ENCODE measurements at places on chromosomes 12 and 14.
A peak's percentile ranks its signal among the peaks of the same experiment; 100 is the strongest.

DNA sequence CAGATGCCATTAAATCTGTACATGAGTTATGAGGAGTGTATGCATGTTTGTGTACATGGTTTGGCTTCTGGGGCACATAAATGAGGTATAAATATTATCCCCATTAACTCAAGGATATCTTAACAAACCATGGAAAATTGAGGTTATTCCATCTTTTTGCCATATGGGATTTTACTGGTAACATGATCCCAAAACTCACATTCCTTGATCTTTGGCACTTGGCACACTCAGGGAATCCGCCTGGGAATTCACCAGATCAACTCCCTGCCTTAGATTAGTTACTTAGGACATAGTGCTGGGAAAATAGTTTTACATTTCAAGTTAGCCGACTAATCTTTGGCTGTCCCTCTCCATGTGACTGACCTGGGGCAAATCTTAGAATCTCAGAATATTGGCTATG is 16.9 kb downstream of the CDKN1B start:
- no peak for DNase-seq

DNA sequence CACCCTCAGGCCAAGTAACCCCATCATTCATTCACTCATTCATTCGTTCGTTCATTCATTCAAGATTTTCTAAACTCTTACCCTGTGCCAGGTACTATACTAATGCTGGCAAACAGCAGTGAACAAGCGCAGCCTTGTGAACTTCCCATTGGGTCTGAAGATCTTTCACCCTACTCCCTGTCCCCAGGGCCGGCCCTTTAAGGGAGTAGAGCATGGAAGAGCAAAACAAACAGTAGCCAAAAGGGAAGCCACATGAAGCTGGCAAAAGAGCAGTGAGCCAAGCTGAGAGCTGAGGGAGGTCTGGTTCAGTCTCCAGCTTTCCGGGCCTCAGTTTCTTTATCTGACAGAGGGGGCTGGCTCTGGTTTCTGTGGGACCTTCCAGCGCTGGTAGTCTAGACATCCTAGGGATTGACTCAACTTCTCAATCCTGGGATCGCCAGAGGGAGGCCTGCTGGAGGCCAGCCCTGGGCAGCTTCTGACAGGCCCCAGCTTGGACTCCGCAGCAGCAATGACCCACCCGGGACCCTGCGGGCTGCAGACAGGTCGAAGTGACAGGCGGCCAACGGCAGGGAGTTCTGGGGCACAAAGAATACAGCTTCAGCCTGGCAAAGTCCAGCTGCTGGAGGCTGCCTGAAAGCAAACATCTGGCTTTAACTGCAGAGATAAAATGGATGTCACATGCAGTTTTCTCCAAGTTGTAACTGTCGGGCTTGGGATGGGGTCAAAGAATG is 27.1 kb downstream of the ACTN1 start:
- no peak for DNase-seq

GRCh38 chr12:69527506-69528272 is 57.5 kb downstream of the FRS2 start:
- no peak for DNase-seq

GRCh38 chr14:76446921-76447320 is 71.0 kb downstream of the ESRRB start:
- no peak for DNase-seq

DNA sequence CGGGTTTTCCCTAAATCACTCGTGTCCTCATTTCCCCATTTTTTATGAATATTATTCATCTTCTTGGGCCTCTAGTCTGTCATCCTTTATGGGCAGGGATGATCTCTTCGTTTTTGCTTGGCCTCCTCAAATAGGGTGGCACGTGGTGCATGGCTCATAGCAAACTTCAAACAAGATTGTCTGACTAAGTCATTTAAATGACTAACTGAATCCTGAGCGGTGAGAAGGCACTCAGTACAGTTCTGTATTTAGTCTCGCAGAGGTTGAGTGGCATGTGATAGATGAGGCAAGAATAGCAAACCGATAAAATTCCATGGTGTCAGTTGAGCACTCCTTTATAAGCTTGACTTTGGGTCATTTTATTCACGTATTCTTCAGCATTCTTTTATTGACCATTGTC is 5.7 kb upstream of the JDP2 start:
- DNase-seq, result peak; percentile 97

DNA sequence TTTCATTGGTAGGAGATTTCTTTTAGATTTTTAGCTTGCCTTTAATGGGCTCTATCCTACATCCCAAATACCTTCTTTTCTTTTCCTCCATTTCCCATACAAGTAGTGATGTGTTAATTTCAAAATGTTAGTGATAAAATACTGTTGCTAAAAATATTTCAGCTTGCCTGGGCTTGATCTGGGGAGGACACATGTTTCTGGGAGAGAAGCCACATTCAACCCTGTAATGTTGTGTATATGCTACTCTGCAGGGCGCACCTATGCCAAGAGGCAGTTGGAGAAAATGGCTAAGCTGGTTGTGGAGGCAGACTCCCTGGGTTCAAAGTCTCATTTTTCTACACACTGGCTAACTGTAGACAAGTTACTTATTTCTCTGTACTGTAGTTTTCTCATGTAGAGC is 26.3 kb downstream of the FLRT2 start:
- no peak for DNase-seq

GRCh38 chr14:54338696-54339317 is 58.0 kb upstream of the CDKN3 start:
- no peak for DNase-seq

- DNase-seq, result no peak
Observed at GRCh38 chr12:116545144-116545543, 14.0 kb upstream of the MAP1LC3B2 start.

DNA sequence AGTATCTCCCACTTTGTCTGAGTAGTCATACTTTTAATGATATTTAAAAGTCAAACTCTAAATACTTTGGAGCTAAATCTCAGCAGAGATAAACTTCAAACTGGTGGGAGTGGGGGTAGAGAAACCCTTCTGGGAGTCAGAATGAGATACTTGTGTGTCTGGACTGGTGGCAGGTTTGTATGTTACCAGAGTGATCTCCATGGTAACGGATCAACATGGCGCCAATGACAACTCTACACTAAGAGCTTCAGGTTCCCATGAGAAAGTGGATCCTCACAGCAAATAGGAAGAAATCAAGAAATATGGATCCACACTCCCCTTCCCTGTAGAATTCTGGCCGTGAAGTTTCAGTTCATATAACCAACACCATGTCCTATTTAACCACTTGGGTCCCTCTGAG is 121.9 kb downstream of the ETV6 start:
- no peak for DNase-seq

- no peak for DNase-seq
Observed at GRCh38 chr12:52358575-52359350, 8.5 kb downstream of the KRT85 start.

DNA sequence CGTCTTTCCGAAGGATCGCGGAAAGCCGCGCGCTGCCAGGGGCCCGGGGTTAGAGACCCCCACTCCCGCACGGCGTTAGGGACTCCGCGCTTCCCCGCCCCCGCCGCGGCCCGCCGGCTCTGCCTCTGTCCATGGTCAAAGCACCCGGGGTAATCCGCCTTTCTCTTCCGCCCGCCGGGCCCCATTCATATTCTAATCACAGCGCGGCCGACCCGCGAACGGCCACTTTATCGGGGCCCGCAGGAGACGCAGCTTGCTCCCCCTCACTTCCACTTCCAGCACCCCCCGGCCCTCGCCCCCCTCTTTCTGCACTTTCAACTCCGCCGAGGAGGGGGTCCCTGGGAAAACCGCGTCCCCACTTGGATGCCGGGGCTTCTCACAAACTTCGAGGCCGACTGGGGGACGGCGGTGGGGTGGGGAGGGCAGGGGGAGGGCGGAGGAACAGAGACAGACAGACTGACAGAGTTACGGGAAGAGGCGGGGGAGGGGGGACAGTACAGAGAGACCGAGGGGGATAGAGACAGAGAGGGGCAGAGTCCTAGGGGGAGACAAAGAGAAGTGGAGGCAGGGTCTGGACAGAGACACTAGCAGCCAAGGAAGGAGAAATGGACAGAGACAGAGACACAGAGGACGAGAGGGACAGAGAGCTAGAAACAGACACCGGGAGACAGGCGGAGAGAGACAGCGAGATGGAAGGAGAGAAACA is 1.1 kb upstream of the RFX4 start:
- DNase-seq, result no peak

DNA sequence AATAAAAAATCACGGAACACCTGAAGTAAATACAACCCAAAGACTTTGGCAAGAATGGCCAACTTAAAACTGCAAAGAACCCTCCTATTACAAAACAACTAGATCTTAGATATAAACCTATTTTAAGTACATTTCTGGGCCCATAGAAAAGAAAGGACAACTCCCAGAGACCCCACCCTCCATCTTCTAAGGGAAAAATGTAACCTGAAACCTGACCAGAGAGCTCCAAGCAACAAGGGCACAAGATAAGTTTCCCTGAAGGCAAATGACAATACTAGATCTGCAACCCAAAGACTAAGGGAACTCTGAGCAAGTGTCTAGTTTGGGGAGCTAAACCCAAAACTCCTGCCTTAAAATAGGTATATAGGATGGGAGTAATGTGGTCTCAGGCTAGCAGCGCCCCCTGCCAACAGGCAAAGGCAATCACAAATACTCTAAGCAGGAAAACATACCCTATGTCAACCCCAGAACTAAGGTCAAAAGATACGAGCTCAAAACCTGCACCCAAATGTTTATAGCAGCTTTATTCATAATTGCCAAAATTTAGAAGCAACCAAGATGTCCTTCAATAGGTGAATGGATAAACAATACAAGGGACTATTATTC is 218.9 kb downstream of the ITPR2 start:
- peak; percentile 28 for DNase-seq

GRCh38 chr12:119153477-119154434 is 25.0 kb upstream of the HSPB8 start:
- DNase-seq, result peak; percentile 57

DNA sequence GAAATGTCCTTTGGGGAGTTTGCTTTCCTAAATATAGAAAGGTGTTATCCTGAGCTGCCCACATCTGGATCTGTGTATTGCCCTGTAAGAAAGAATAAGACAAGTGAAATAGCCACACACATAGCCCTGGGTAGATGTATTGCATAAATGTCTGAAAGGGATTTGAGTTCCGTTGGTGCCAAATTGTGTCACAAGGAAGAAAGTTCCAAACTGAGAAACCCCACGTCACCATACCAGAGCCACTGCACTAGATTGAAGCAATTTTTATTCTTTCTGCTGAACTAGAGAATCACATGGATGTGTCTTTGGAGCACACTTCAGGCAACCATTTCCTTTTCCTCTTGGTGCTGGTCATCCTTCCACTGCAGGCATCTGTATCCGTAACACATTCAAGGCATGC is 5.0 kb downstream of the RNASE9 start:
- peak; percentile 37 for DNase-seq

Data from suppressor macrophage treated with lipopolysaccharide for 1 hour (primary cell).